ENCODE measurements at places on chromosomes 3 and 15. TPM values are rescaled to one million over a fixed set of nuclear protein-coding genes. Genes with fewer than 3 reads are reported as not detected.

Gene PDHB
- total RNA-seq: 74.4 TPM

Gene CCDC39
- 0.05 TPM for total RNA-seq

Gene RASA2
- total RNA-seq: 16.0 TPM

Gene CFAP91
- 1.1 TPM for total RNA-seq

Gene MINDY4B
- 0.19 TPM for total RNA-seq

- no peak for DNase-seq
Observed at GRCh38 chr3:108091498-108092250, 843 bp upstream of the CD47 start.

DNA sequence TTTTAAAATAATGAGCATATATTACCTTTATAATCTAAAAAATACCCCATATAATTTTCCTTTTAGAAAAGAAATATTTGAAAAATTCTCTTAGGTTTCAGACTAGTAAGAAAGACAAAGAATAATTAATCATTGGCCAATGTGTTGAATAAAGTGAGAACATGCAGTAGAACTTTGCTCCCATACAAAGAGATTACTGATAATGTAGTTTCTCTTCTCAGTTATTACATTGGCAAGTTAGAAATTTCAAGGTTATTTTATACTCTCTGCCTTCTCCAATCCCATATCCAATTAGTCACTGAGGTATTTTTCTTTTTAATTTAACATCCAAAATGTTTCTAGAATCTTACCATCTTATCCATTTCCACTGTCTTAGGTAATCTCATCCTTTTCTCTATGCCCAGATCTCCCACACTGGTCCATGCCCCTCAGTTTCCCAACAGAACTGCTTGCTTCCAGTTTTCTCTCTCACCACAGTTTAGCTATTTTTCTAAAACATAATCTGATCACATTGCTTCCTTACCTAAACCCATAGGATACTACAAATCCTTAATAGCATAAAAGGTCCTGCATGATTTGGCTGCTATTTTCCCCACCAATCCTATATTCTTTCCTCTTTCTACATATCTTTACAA, 10.8 kb downstream of the XRN1 start:
- DNase-seq: no peak

DNA sequence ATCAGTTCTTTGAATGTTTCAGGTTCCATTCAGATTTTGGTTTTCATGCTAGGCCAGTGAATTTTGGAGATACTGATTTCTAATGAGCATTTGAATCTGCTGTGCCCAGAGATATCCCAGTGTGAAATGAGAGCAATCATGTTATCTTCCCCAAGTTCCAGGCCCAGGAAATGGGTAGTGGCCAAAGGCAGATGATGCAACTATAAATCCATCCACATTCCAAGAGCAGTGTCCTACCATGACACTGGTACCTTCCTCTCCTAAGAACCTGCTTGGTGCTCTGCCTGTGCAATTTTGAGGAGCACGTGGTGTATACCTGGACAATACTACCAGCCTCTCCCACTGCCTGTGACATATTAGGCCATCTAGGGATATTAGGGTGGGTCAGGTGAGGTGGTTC, 186.8 kb downstream of the SLCO3A1 start:
- no peak for DNase-seq

GRCh38 chr3:179247289-179248015, 3.5 kb downstream of the KCNMB3 start:
- DNase-seq: no peak

DNA sequence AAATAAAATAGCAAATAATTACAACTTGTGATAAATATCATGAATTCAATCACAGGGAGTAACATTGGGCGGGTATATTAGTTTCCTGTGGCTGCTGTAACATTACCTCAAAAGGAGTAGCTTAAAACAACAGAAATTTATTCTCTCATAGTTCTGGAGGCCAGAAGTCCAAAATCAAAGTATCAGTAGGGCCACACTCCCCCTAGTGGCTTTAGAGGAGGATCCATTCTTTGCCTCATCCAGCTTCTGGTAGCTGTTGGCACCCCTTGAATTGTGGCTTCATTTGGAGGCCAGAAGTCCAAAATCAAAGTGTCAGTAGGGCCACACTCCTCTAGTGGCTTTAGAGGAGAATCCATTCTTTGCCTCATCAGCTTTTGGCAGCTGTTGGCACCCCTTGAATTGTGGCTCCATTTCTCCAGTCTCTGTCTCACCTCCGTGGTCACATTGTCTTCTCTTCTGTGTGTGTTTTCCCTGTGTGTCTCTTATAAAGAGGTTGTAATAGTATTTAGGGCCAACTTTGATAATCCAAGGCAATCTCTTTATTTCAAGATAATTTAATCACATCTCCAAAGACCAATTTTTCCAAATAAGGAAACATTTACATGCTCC, 3.1 kb upstream of the CFAP20DC start:
- no peak for DNase-seq

DNA sequence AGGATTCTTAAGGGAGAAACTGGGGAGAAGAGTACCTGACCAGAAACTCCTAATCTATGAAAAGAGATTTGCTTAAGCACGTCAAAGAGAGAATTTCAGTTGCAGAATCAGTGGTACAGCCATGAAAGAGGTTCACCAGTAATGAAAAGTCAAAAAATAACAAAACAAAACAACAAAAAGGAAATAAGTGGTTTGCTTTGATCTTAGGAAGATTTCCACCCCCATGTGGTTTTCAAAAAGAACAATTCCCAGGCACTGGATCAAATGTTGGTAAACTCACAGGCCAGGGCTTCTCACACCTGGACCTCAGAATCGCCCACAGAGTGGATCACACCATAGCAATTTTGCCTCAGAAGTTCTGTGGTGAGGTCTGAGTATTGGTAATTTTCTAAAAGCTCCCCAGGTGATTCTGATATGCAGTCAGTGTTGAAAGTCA, 67.5 kb downstream of the TMEM39A start:
- no peak for DNase-seq

Measured in thymus (tissue), 14 donors.